ENCODE measurements at places on chromosomes 11 and 22. TPM values are rescaled to one million over a fixed set of nuclear protein-coding genes. Genes with fewer than 3 reads are reported as not detected.

- DNase-seq: no peak
Measured at GRCh38 chr11:123364080-123364479, 66.0 kb upstream of the GRAMD1B start.

DNA sequence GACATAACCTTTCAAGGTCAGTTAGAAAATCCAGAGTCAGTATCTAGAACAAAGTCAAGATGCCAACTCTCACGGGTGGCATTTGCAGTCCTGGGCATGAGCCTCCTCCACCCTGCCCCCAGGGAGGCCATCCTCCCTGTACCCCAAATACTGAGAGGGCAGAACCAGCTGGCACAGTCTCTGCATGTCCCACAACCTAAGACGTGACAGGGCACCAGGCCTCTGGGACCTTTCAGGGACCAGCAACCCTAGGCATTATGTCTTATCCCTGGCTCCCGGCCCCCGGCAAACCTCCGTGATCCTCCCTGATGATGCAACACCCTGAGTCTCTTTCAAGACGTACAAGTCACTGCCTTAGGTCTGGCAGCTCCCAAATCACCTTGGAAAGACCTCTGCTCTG, 2.0 kb downstream of the MB start:
- DNase-seq: no peak

DNA sequence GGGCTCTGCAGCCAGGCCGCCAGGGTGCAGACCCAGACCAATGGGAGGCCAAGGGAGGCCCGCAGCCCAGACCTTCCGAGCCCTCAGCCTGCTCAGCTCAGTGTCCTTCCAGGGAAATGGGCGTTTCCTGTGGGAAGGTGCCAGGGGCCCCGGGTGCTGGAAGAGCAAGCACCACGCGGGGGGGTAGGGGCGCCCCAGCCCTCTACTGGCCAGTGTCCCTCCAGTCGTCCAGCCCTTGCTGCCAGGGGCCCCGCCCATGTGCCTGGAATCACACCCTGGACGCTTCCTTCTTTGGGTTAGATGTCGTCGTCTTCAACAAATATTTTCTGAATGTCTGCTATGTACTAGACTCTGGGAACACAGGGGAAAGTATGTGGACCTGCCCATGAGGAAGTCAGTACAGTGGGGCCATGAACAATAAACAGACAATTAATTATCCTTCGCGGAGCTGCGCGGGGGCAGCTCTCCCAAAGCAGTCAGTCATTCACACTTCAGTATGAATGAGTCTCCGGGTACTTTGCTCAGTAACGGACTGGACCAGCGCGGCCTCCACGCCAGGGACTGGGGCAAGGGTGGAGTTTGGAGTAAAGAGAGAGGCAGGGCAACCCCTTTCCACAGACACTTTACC, 60.2 kb downstream of the CDKN1C start:
- peak; percentile 95 for DNase-seq

- DNase-seq: no peak
Measured at GRCh38 chr11:134345237-134345550, 13.4 kb downstream of the GLB1L2 start.

DNA sequence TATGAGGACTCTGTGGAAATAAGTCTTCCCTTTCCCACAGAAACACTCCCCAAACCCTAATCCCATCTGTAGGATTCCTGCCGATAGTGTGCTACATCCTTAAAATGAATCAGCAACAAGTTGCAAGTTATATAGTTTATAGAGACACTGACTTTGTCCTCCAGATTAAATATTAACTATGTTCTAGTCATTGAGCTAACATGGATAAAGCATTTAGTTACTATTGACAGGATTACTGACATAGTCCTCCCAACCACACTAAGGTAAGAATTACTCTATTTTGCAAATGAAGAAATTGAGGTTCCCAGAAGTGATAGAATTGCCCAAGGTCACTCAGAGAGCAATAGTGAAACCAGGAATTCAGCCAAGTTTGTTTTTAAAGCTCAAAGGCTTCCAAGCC, 1.9 kb downstream of the OR52M1 start:
- no peak for DNase-seq

- peak; percentile 74 for DNase-seq
Measured at GRCh38 chr11:119615003-119615881, 113.8 kb downstream of the NECTIN1 start.

GRCh38 chr11:119021631-119022030, 3.1 kb downstream of the TRAPPC4 start:
- DNase-seq: no peak

GRCh38 chr11:76808996-76809395, 25.8 kb downstream of the TSKU start:
- DNase-seq: no peak

DNA sequence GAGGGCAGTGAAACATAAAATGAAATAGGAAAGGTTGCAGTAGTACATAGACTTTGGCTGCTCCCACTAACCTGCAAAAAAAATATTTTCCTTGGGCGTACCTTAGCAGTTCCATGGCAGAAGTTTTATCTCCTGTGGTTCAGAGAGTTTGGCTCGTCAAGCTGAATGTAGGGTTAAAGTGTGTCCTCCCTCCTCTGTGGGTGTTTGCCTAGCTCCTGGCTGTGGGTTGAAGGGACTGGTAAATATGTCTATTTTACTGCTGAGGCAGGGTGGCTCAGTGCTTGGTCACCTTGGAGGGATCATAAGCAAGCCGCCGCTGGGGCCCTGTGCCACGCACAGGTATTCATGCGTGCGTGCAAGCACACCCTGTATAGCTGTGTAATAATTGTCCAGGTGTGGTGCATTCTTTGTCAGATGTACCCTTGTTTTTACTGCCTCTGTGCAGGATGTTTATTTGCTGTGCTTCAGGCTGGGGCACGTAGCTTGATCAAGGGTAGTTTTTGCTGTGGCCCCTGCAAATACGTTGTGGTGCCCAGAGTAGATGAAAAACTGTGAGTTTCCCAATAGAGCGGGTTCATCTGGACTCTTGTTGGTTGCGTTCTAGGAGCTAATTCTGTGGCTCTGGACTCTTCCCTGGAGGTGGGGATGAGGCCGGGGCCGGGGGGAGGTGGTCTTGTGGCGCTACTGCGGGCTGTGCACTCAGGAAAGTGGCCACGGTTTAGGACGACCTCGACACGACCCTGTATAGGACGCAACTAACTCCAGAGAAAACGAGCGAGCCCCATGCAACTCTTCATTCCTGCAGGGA, 732 bp upstream of the SORL1 start:
- no peak for DNase-seq

GRCh38 chr22:27765706-27766291, 35.8 kb downstream of the MN1 start:
- no peak for DNase-seq

- DNase-seq: no peak
Measured at GRCh38 chr11:64150481-64151239, 15.3 kb downstream of the MACROD1 start.

- no peak for DNase-seq
Measured at GRCh38 chr11:83147895-83148294, 9.0 kb upstream of the PCF11 start.

DNA sequence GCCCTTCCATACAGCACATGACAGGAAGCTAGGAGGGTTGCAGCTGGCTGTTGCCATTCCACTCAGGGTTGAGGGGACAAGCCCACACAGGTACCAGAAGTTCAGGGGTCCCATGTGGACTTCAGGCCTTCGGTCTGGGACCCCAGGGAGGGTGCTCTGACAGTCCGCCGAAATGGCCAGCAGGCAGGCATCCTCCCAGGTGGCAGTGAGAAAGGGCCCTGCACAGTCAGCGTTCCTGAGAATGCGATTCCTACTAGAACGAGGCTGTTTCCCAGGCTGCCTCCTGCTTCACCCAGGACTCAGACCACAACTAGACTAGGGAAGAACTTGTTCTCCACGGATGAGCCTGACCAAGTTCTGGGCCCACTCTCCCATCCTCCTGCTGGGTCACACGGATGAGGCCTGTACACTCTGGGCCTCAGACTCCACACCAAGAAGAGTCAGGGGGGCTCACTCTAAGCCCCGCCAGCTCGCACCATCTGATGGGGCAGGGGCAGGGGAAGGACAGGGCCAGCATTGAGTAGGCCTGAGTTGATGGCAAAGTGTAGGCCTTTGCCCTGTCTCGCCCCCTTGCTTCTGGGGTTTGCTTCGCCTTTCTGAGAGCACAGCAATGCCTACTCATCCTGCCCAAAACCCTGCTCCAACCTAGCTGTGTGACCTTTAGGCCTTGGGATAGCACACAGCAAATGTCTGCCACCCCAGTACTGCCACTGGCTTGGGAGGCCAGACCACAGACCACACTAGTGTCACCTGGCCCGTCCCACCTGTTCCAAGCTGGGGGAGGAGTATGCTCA, 14.0 kb downstream of the KCNQ1OT1 start:
- DNase-seq: no peak

DNA sequence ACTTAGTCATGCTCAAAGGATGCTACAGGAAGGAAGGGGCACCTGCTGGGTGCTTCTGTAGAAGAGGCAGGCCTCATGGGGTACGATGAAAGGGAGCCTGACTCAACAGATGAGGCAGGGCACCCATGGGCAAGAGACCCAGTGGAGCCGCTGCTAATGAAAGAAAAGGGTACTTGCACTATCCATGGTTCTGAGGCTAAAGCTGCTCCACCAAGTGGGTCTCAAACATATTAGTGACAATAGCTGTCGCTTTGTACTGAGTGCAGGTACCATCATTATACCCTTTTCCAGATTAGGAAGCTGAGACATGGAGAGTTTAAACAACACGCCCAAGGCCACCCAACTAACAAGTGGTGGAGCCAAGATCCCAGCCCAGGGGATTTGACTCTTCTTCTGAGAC, 127.5 kb upstream of the SERPIND1 start:
- DNase-seq: no peak

DNA sequence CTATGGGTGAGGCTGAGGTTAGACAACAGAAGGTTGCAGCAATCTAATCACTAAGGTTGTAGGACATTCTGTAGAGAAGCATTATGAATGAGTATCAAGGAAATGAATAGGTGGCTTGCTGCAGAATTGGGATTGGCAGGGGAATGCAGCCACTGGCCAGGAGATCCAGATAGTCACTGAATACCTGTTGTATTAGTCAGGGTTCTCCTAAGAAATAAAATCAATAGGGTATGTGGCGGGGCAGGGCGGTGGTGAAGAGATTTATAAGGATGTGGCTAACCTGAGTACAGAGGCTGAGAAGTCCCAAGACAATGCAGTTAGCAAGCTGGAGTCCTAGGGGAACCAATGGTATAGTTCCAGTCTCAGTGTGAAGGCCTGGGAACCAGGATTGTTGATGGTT, 163.0 kb downstream of the SPON1 start:
- DNase-seq: no peak

DNA sequence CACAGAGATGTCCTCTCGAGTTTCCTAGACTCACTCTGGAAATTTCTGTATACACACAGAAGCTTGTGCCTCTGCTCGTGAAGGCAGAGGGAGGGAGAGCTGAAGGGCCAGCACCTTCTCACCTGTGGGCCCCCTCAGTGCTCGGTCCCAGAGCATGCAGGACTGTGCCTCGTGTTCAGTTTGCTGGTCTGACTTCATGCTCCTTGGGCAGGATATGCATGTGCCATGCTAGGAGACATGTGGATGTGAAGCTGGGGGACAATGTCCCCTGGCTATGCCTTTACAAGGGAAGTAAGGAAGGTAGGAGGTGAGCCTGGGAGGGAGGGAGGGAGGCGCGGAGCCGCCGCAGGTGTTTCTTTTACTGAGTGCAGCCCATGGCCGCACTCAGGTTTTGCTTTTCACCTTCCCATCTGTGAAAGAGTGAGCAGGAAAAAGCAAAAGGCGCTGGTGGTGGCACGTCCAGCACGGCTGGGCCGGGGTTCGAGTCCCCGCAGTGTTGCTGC, 22.6 kb downstream of the NEAT1 start:
- no peak for DNase-seq

- DNase-seq: no peak
Measured at GRCh38 chr11:72112978-72113808, 698 bp upstream of the ANAPC15 start.

The SLC22A12 gene
- not detected for total RNA-seq

The INTS4 gene
- total RNA-seq: 14.3 TPM

The LYVE1 gene
- total RNA-seq: not detected

The OR4D11 gene
- not detected for total RNA-seq

The ST14 gene
- not detected for total RNA-seq

The HBB gene
- total RNA-seq: not detected

The OR52N4 gene
- not detected for total RNA-seq
